H4 (cell line): ENCODE measurements at places on chromosomes 1 and 21. TPM values are rescaled to one million over a fixed set of nuclear protein-coding genes. Genes with fewer than 3 reads are reported as not detected.
A peak's percentile ranks its signal among the peaks of the same experiment; 100 is the strongest.

Gene ADPRS
- 40.8 and 50.8 TPM in 2 replicates for total RNA-seq

DNA sequence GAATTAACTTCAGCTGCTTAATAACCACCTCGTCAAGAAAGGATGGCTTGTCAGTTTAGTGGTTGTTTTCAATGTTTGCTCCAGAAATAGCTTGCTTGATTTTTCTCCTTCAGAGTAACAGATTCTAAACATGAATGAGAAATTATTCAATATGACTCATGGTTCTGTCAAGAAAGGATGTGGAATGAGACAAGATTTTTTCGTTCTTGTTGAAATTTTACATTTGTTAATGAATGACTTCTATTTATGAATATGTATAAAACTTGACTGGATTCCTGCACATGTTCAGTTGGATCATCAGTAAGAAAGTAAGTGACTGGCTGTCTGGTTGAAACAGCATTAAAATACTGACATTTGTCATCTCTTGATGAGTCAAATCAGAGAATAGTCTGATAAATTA, 38.3 kb downstream of the IFI44 start:
- DNase-seq, result no peak

GRCh38 chr1:32619701-32620485, 30.5 kb downstream of the ZBTB8OS start:
- no peak for DNase-seq

DNA sequence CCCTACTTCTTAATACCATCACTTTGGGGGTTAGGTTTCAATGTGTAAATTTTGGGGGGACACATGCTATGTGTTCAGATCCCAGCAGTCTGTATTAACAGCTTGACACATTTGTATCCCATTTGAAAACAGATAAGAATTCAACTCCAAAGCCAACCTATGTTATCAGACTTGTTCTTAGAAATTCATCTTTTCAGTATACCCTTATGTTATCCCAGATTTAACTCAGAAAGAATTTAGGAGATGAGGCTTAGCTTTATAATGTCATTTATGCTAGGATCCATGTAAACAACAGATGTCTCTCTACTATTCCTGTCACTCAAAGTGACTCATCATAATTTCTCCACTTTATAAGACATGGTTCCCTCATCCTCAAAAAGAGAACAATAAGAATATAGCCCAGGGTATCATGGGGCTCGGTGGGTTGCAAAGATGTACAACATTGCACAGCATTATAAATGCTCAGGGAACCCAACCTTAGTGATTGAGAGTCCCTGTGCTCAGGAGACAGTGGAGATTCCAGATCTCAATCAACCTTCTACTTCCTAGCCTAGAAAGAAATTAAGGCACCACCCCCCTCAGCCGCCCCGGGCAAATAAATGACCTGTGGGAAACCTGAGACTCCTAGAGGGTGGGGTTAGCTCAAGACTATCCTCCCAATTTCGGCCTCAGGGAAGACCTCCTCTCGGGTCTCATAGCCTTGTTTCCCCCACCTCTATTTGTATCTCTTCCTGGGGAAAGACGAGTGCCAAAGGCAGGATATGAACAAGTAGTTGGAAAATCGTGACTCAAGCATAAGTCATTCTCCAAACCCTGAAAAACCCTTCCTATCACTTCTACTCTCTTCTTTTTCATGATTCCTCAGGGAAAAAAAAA, 265.1 kb upstream of the CAMK1G start:
- DNase-seq, result no peak

Gene BSND
- not detected in 2 replicates for total RNA-seq

Gene GPR89B
- total RNA-seq, result 12.3 and 15.2 TPM in 2 replicates

Gene TMEM51
- total RNA-seq, result 3.0 and 5.8 TPM in 2 replicates

GRCh38 chr1:82969340-82969739, 1029.6 kb downstream of the TTLL7 start:
- DNase-seq, result no peak

Gene CFAP107
- total RNA-seq, result not detected in 2 replicates

Gene AMY1C
- total RNA-seq, result not detected in 2 replicates

Gene LCE6A
- not detected in 2 replicates for total RNA-seq

Gene OR14C36
- not detected in 2 replicates for total RNA-seq

Gene UQCRHL
- total RNA-seq, result 4.9 and 6.0 TPM in 2 replicates

GRCh38 chr1:199163267-199163666, 524.4 kb downstream of the PTPRC start:
- no peak for DNase-seq

Gene SEMA4A
- total RNA-seq, result 0.15 TPM in 1 of 2 replicates, not detected in the other

Gene OR2L8
- total RNA-seq, result not detected in 2 replicates

Gene SLAMF7
- total RNA-seq, result 1.8 and 2.5 TPM in 2 replicates

Gene VCAM1
- total RNA-seq, result 38.4 and 54.9 TPM in 2 replicates

GRCh38 chr1:103457886-103458455, 67.5 kb upstream of the RNPC3 start:
- DNase-seq, result no peak

DNA sequence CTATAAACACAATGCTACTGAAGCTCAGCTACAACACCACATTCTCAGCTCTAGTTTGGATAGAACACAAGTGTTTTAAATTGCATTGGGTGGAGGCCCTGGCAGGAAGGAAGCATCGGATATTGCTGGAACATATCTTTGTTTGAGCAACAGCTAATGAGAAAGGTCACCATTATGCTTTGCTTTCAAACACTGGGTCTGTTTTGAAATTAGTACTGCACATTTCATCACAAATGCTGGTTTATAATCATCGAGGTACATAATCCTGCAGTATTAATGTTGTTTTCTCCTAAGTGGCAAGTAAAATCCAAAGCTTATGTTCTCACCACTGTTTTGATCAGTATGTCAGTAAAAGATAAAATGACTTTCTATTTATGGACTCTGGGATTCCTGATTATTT, 61.5 kb upstream of the ARHGAP29 start:
- DNase-seq, result no peak

Gene HCRTR1
- not detected in 2 replicates for total RNA-seq

GRCh38 chr1:59903141-59903754, 23.3 kb downstream of the CYP2J2 start:
- DNase-seq, result peak; percentile 27

Gene CDCA8
- total RNA-seq, result 12.4 and 28.5 TPM in 2 replicates

Gene GJA9
- total RNA-seq, result not detected in 2 replicates

Gene TRIM45
- 0.92 and 0.97 TPM in 2 replicates for total RNA-seq

- DNase-seq, result no peak
These were observed 645.6 kb upstream of the ADGRL2 start for GRCh38 chr1:81155131-81155530.

GRCh38 chr1:109644670-109645069, 11.2 kb upstream of the GSTM4 start:
- no peak for DNase-seq

DNA sequence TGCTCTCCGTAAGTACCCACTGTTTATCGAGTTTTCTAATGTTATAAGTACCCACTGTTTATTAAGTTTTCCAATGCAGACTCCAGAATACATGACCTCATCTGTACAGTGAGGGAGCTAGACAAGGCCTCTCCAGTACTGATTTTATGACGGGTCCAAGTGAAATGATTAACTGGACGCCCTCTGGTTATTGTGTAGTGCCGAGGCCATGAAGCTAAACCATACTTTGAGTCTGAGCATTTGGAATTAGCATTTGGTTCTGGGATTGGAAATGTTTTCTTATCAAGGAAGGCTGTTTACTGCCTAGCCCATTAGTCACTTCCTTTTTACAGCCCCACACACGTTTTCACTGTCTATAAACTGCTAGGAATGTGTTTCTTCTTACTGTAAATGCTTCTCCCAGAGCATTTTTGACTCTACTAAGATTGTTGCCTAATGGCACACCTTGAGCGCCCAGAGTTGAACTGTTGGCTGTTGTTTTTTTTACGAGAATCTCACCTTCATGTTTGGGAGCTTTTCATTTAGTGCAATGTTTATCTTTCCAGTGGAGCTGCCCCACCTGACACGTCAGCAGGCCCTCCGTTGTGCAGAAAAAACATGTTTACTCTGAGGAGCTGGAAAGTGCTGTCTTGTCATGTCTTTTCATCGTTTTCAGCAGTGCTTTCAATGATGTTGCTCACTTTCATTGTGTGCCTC, 26.9 kb downstream of the SPATA46 start:
- DNase-seq, result peak; percentile 74

DNA sequence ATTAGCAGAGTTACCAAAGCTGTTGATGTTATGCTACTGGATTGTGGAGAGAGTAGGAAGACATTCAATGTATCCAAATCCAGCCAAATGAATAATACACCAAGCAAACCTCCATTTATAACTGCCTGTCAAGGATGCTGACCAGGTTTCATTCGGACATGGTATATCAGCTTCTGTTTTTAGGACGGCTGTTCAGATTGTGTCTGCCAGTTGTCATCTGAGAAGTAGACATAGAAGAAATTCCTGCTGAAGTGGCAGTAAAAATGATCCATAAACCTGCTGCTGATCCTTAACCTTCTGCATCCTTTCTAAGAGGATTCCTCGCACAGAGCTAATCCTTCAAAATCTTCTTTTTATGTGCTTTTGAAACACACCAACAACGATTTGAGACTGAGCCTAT, 663.6 kb upstream of the PLXNA2 start:
- no peak for DNase-seq

DNA sequence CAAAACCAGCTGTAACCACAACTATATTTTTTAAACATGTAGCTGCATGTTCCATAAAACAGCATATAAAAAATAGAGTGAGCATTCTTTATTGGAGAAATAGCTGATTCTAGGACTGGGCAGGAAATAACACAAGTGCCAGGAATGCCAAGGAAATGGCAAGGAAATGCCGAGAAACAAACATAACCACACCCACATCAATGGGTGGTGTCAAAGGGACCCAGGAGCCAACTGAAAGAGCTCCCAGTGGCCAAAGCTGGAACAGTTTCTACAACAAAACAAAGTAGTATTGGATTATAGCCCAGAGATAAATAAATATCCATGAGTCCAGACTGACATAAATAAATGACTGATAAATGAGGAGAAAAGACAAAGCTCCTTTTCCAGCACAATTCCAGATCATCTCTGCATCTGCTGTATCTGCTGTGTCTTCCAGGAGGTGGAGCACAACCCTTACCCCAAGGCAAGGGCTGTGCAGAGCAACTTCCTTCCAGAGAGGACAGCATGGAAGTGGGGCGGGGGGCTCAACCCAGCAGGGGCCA, 28.1 kb downstream of the ADARB1 start:
- DNase-seq, result peak; percentile 63

DNA sequence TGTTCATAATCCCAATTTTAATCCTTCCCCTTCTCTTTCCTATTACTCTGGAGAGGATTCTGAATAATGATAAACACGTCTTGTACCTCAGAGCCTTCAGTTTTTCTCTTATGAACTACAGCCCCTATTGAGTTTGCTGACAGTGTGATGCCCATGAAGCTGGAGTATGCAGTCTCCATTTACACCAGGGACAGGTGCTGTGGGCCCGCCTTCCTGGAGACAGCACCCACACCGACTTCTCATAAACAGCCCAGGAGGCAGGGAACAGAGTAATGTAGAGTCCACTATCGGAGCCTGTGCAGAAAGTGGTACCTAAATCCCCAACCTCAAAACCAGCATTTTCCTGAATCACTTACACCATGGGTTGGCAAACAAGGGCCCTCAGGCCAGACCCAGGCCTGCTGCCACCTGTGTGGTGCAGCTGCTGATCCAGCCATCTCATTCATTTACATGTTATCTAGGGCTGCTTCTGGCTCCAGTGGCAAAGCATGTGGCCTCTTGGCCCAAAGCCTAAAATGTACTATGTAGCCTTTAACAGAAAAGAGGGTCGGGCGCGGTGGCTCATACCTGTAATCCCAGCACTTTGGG, 95.1 kb upstream of the KRTAP19-8 start:
- DNase-seq, result no peak

GRCh38 chr1:107623431-107623830, 341.5 kb downstream of the VAV3 start:
- DNase-seq, result no peak

- no peak for DNase-seq
These were observed 120.6 kb downstream of the DNM3 start for GRCh38 chr1:171961861-171962260.

GRCh38 chr1:112872551-112872962, 83.4 kb downstream of the SLC16A1 start:
- DNase-seq, result no peak

Gene DIO1
- total RNA-seq, result not detected in 2 replicates

GRCh38 chr1:236893626-236894545, 98.8 kb downstream of the MTR start:
- no peak for DNase-seq

- DNase-seq, result no peak
These were observed 29.5 kb downstream of the DRAM2 start for GRCh38 chr1:111110197-111110899.

Gene UCK2
- total RNA-seq, result 71.4 and 78.9 TPM in 2 replicates

- no peak for DNase-seq
These were observed 523.2 kb downstream of the MATN1 start for GRCh38 chr1:30200161-30200560.

GRCh38 chr21:27397578-27397977, 430.7 kb upstream of the ADAMTS5 start:
- no peak for DNase-seq

DNA sequence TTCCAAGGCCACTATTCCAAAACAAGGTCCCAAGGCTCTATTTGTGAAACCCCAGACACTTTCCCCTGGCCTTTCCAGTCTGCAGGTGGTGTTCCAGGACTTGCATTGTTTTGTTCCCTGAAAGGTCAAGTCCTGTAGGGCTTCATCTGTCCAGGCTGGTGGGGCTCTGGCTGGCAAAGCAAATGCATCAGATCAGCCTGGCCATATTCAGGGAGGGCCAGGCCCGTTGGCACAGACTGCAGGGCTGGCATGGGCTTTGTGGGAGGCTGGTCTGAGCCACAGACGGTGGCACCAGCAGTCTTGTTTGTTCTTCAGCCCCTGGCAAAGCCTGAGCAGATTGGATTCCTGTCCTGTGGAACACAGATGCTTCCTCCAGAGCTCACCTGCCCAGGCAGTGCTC, 93.0 kb downstream of the SPATA46 start:
- DNase-seq, result no peak

GRCh38 chr1:177849130-177849529, 120.7 kb downstream of the SEC16B start:
- DNase-seq, result no peak

DNA sequence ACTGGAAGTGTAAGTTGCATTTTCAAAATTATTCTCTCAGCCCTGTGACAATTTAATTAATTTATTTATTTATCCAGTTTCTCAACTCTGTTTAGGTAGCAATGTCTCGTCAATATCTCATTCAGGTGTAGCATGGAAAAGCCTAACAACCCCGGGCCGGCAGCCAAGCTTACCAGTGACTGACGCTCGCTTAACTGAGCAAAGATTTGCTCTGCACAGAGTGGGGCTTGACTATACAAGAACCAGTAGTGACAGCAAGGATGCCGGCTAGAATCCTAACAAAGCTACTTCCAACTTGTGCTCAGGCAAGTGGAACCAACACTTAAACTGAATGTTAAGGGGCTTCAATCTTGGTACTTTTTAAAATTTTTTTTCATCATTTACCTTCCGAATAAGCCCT, 80.9 kb upstream of the ESRRG start:
- no peak for DNase-seq

GRCh38 chr1:157830887-157831286, 10.7 kb downstream of the CD5L start:
- no peak for DNase-seq

Gene RHBDL2
- not detected in 2 replicates for total RNA-seq

- DNase-seq, result peak; percentile 22
These were observed 27.5 kb downstream of the COA6 start for GRCh38 chr1:234400773-234401172.
